IPS DF 19.7 (cell line): ENCODE measurements at places on chromosomes 16 and 17.

DNA sequence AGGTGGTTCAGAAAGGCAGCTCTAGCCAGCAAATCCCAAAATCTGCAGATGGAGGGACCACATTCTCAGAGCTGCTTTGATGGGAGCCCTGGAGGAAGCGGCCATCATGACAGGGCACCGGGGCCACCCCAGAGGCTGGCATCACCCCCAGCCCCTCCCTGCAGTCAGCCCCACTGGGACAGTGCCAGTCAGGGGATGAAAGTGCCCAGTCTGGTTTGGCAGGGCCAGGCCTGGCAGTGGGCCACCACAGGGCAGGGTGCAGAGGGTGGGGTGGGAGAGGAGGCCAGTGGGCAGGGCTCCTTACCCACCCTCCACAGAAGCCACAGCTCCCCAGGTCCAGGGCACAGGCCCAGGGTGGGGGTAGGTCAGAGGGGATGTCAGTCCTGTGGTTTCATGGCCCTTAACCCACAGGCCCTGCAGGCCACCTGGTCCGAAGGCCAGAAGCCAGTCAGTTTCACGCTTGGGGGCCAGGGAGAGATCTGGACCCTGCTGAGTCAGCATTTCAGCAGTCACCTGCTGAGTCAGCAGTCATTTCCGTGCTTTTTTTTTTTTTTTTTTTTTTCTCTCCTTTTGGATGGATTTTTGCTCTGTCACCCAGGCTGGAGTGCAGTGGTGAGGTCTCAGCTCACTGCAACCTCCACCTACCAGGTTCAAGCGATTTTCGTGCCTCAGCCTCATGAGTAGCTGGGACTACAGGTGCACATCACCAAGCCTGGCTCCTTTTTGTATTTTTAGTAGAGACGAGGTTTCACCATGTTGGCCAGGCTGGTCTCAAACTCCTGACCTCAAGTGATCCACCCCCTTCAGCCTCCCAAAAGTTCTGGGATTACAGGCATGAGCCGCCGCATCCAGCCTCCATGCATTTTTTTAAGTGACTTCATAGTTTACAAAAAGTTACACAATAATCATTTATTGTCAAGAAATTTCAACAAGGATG is 10.4 kb downstream of the SLC25A10 start:
- DNase-seq = no peak

GRCh38 chr16:12470311-12471229 is 333.1 kb downstream of the CPPED1 start:
- DNase-seq = no peak

GRCh38 chr16:82979406-82980111 is 352.8 kb downstream of the CDH13 start:
- DNase-seq = no peak

DNA sequence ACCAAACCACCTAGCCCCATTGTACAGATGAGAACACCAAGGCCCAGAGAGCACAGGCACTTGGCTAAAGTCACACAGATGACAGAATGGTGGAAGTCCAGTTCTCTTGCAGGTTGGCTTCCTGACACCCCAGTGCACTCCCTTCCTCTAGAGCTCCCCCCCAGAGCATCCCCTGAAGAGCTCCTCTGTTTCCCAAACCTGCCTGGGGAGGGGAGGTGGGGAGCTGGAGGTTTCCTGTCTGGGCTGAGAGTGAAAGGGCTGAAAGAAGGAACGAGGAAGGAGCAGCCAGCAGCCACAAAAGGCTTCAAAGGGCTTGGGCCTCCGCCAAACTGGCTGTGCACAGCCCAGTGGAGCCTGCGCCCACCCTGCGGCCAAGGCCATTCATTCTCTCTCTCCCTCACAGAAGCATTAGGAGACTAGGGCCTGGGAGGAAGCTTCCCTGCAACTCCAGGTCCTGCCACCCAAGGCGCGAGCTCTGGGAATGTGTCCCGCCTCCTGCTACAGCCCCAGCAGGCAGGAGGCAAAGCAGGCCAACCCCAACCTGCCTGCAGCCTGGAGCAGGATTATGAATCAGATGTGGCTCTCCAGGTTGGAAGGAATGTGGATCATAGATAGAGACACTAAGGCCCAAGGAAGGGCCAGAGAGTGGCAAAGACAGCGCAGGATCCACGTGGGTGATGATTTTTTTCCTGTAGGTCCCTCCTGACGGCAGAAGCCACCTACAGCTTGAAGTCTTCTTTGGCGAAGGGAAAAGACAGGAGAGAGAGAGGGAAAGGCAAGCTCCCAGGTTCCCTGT is 913 bp downstream of the SLC13A5 start:
- no peak for DNase-seq

DNA sequence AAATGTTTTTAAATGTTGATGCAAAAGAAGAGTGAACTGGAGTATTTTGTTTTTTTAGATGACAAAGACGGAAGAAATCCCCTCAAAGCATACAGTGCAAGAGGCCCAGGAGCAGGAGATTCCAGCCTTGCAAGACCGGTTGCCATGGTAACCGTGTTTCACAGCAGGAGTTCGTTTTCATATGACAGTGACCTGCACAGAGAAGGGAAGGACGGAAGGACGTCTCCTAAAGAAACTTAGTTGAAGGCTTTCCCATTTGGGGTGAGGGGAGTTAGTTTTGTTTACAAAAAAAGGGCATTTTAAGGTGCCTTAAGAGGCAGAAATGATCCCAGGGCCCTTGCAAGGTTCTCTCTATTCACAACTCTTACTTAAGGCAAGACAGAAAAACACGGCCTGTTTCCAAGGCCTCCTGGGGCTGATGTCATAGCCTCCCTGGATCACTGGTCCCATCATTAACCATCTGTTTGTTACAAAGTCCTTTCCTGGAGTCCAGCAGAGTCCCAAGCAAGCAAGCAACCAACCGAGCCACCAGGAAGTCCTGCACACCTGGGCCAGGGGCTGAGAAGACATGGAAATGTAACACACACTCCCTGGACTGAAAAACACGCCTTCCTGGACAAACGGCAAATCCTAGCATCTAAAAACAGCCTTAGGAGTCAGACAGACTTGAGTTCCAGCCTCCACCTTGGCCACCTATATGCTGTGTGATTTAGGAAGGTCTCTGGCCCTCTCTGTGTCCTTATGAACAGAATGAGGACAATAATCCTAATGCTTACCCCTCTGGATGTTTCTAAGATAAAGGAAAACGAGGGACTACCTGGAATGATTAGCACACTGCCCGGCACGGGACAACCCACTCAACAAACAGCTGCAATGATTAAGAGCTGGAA is 30.3 kb upstream of the RPH3AL start:
- DNase-seq = no peak

DNA sequence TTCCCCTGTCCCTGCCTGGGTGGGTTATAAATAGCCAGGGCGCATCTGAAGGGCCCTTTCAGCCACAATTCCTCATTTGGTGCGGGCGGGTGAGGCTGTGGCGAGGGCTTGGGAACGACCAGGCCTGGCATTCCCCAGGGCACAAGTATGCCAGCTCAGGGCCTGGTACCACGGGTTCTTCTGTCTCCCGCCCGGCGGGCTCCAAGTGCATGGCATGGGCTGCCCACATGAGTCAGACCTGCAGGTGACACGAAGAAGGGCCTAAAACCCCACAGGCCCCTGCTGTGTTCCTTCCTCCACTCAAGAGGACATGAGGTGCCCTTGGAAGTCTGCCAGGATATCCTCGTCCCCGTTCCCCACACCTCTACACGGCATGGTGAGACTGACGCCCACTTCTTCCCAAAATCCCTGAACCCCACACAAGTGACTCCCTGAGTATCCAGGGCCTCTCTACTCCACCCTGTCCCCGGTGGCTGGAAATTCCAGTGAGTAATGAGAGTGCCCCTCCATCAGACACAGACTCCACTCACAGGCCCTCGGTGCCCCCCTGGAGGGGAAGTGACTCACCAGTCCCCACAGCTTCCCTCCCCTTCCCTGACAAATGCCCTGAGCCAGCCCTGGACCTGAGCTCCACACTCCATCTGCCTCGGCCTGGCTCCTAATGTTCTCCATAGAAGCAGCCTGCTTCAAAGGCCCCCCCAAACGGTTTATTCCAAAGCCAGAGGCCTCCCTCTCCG is 68.8 kb downstream of the ABR start:
- DNase-seq = no peak

- no peak for DNase-seq
These were observed 83.8 kb upstream of the HS3ST4 start for GRCh38 chr16:25608002-25608401.

- DNase-seq = no peak
These were observed 670 bp downstream of the RPS2 start for GRCh38 chr16:1963806-1964505.
